ENCODE measurements at places on chromosomes 16 and 17. TPM values are rescaled to one million over a fixed set of nuclear protein-coding genes. Genes with fewer than 3 reads are reported as not detected.

The RRAD gene
- not detected for total RNA-seq

The CCL13 gene
- not detected for total RNA-seq

The CCL4L2 gene
- total RNA-seq, result 1.5 TPM

The SMARCE1 gene
- 104 TPM for total RNA-seq

The USP22 gene
- total RNA-seq, result 148 TPM

The NPIPB13 gene
- total RNA-seq, result 12.6 TPM

The ABCA9 gene
- total RNA-seq, result not detected

DNA sequence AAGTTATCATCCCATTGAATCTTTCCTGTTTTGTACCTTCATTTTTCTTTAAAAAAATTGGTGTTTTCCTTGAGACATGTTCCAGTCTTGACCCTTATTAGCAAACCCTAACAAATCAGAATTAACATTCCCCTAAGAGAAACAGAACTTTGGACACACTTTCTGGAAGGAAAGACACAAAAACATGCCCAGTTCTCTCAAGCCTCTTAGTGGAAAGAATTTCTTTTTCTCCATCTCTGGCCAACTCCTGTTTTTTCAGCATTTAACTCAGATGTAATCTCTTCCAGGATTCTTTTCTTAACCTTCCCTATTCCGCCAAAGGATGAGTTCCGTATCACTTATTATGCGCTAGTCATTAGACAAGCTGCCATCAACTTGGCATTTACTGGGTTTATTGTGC, 23.9 kb upstream of the CDH8 start:
- H3K4me3 ChIP-seq, result no peak overlapping the region
- H3K36me3 ChIP-seq, result no peaks in the 10 kb centered on the region
- no peaks in the 10 kb centered on the region for H3K4me1 ChIP-seq
- H3K27ac ChIP-seq, result no peak overlapping the region

DNA sequence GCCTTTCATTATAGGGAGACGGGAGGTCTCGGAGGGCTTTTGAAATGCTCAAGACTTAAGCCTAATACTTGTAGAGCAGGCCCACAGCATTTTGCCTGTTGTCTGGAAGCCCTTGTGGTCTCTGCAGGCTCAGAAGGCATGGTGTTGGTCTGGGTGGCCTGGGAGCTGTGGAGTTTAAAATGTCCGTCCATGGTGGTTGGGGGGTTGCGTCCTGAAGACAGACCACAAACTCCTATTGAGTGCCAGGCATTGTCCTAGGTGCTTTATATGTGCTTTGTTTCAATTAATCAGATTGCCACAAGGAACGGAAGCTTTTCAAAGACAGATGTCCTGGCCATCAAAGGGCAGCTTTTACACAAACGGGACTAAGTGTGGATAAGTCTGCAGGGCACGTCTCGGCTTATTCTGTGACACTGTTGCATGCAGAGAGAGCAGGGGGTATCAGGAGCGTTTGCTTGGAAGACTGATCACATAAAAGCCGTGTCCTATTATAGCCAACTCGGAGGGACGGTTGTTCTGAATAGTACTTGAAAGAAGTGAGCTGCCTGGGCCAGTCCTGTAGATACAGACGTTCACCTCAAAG, 7.8 kb downstream of the NTN1 start:
- no peaks in the 10 kb centered on the region for H3K4me1 ChIP-seq
- H3K36me3 ChIP-seq, result no peaks in the 10 kb centered on the region
- no peak overlapping the region for H3K4me3 ChIP-seq
- H3K27ac ChIP-seq, result no peak overlapping the region

DNA sequence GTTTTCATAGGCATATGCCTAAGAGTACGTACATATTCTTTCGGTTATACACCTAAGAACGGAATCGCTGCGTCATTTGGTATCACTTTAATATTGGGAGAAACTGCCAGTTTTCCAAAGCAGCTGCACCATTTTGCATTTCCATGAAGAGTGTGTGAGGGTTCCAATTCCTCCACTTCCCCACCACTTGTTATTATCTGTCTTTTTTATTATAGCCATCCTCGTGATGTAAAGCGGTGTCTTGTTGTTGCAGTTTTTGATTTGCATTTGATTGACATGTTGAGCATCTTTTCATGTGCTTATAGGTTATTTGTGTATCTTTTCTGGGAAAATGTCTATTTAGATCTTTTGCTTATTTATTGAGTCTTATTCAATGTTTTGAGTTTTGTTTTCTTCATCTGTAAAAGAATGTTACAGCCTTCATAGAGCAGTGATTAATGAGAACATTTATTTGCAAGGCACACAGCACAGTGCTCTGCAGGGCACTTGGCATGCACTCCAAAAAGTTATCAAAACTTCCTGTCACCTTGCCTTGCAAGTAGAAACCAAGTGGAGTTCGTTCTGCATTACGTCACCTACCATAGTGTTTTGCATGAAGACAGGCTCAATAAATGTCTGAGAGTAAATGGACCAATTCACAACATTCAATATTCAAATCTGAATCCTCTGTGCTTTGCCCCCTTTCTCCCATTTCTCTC, 26.6 kb upstream of the ST6GALNAC1 start:
- peaks cover 41% of the 10 kb centered on the region for H3K4me1 ChIP-seq
- peaks cover 11% of the 10 kb centered on the region for H3K36me3 ChIP-seq
- H3K27me3 ChIP-seq, result peaks cover 5% of the 10 kb centered on the region
- H3K4me3 ChIP-seq, result peak overlapping the region; percentile 89
- H3K27ac ChIP-seq, result peak overlapping the region; percentile 95

DNA sequence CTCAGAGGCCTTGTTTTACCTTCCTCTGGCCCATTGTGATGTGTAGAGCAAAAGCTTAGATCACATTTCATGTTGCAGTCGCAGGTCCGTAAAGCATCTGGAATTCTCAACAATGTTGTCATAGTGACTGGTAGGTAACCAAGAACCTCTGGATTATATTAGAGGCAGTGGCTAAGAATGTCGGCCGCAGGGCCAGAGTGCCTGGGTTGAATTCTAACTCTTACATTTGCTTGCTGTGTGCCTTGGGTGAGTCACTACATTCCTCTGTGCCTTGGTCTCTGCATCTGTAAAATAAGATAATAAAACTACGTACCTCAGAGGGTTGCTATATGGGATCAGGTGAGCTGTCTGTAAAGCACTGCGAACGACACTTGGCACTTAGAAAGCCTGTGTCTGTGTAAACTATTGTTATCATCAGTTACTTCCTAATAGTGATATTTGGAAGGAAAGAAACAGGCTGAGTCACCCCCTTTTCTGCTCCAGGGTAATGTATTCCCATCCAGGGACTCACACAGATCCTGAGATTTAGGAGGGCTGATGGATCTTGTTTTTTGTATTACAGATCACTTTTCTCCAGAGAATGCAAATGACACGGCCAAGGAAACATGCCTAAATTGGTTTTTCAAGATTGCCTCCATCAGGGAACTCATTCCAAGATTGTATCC, 52.2 kb downstream of the VPS35L start:
- no peaks in the 10 kb centered on the region for H3K27me3 ChIP-seq
- H3K4me1 ChIP-seq, result no peaks in the 10 kb centered on the region
- DNase-seq, result no peak
- H3K36me3 ChIP-seq, result peaks cover 38% of the 10 kb centered on the region

DNA sequence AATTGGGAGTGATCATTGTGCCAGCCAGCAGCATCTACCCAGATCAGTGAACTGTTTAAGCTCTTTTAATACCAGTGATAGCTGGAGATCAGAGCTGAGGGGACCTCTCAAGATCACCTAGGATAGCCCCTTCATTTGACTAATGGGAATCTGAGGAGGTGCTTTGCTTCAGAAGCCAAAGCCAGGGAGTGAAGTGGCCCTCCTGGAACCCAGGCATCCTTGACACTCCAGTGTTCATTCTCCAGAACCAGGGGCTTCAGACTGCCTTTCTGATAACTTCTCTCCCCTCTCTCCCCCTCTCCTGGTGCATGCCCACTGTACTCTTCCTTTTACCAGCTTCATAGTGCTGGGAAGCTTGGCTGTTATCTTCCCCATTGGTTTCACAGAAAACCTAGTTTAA, 48.0 kb upstream of the SLC12A3 start:
- H3K36me3 ChIP-seq, result peaks cover 11% of the 10 kb centered on the region
- DNase-seq, result no peak
- peaks cover 3% of the 10 kb centered on the region for H3K4me1 ChIP-seq

DNA sequence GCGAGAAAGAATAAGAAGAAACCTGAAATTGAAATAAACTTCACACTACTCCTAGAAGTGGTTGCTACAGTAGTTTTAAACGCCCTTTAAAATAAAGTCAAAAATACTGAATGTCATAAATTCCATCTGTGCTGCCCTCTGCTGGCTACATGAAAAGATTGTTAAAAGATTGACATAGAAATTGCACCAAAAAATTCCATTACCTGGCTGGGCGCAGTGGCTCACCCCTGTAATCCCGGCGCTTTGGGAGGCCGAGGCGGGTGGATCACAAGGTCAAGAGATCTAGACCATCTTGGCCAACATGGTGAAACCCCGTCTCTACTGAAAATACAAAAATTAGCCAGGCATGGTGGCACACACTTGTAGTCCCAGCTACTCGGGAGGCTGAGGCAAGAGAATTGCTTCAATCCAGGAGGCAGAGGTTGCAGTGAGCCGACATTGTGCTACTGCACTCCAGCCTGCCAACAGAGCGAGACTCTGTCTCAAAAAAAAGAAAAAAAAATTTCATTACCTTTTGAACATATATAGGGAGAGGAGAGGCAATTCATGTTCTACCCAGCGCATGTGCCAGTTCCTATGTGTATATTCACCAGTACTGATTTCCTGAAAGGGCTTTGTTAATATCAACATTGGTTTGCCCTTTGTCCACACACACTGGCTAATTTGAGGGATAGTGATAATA, 36.5 kb downstream of the CYTH1 start:
- peak overlapping the region; percentile 39 for H3K27ac ChIP-seq
- DNase-seq, result peak; percentile 72
- peaks cover 91% of the 10 kb centered on the region for H3K4me1 ChIP-seq
- peaks cover 27% of the 10 kb centered on the region for H3K36me3 ChIP-seq
- H3K4me3 ChIP-seq, result peak overlapping the region; percentile 2
- H3K27me3 ChIP-seq, result no peaks in the 10 kb centered on the region

DNA sequence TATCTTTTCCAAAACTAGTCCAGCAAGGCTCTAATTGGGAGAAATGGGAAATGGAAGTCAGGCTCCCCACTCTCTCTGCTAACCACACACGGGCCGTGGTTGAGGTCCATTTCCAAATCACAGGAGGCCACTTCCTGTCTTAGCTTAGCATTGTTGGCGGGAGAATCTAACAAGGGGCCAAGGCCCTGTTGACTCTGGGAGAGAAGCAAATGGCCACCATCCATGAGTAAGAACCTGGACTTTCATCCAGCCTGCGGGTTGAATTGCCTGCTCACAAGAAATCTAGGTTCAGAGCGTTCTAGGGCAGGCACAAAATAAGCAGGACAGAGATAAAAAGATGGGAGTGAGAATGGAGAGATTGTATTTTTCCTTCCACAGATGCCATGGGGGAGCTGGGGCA, 5.7 kb downstream of the FAM20A start:
- H3K36me3 ChIP-seq, result no peaks in the 10 kb centered on the region
- H3K4me3 ChIP-seq, result no peak overlapping the region
- H3K27ac ChIP-seq, result no peak overlapping the region

DNA sequence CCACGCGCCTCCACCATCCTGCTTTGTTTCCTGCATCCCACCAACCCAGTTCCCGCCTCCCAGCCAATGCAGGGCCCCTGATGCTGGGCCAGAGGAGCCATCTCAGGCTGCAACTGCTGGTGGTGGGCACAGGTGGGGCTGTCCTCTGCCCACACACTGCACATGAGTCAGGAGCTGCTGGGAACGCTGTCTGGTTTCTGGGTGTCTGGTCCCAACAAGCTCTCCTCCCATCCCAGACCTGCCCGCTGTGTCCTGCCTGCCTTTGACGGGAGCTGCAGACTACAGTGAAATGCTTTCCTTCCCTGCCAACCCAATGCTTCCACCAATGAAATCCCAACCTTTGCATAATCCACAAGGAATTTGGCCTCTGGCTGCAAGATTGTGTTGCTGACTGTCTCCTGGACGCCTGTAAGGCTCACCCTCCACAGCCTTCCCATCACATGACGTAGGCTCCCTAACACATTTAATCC, 98.9 kb downstream of the N4BP1 start:
- no peak overlapping the region for H3K27ac ChIP-seq
- H3K4me3 ChIP-seq, result no peak overlapping the region
- H3K4me1 ChIP-seq, result no peaks in the 10 kb centered on the region
- DNase-seq, result no peak
- no peaks in the 10 kb centered on the region for H3K36me3 ChIP-seq

- peaks cover 42% of the 10 kb centered on the region for H3K36me3 ChIP-seq
- H3K4me1 ChIP-seq, result peaks cover 50% of the 10 kb centered on the region
- peaks cover 2% of the 10 kb centered on the region for H3K27me3 ChIP-seq
- H3K4me3 ChIP-seq, result peak overlapping the region; percentile 86
- peak; percentile 96 for DNase-seq
Measured at GRCh38 chr16:4414187-4414917, 2.0 kb downstream of the CORO7 start.

DNA sequence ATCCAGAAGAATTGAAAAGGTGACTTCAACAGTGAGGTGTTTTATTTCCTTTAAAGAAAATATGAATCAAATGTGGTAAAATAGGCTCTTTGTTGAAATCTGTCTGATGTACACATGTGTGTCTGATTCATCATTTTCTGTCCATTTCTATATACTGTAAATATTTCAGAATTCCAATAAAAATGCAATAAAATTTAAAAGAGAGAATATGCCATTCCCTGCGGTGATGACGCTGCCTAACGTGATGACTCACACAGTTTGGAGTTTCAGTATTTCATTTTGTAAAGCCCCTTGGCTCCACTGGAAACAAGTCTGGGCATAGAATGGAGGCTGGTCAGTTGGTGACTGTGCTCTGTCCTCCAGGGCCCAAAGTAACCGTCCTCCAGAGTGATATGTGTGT, 482.5 kb upstream of the CDH5 start:
- H3K27me3 ChIP-seq, result no peaks in the 10 kb centered on the region
- no peak for DNase-seq
- no peaks in the 10 kb centered on the region for H3K4me1 ChIP-seq
- no peaks in the 10 kb centered on the region for H3K36me3 ChIP-seq

DNA sequence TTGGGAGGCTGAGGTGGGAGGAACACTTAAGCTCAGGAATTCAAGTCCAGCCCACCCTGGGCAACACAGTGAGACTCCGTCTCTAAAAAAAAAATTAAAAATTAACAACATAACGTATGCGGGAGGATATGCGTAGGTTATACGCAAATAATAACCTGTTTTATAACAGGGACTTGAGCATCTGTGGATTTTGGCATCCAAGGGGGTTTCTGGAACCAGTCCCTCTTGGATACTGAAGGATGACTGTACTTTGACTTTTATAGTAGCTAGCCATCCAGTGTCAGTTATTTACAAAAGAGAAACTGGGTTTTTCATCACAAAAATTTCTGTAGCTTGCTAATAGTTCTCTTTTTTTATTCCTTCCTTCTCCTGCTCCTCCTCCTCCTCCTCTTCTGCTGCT, 64.5 kb downstream of the TNRC6C start:
- no peak overlapping the region for H3K27ac ChIP-seq
- H3K4me1 ChIP-seq, result peaks cover 26% of the 10 kb centered on the region
- H3K27me3 ChIP-seq, result no peaks in the 10 kb centered on the region
- H3K36me3 ChIP-seq, result peaks cover 5% of the 10 kb centered on the region

DNA sequence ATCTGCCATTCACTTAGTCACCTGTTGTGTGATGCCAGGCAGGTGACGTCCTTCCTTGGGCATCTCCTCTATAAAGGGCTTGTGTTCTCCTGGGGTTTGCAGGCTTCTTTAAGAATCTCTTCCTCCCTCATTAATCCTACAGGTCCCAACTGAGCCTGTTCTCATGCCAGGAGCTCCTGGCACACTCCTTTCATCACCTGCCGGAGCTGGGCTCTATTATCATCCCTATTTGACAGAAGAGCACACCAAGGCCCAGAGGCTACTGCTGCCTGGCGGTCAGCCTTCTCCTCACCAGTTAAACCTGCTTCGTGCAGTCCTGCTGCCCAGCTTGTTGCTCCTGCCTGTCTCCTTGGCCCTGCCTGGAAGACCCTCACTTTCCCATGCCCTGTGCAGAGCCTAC, 51.2 kb downstream of the RAI1 start:
- DNase-seq, result no peak
- H3K4me1 ChIP-seq, result peaks cover 35% of the 10 kb centered on the region
- H3K27me3 ChIP-seq, result peaks cover 3% of the 10 kb centered on the region

All from activated CD8-positive, alpha-beta T cell treated with anti-CD3 and anti-CD28 coated beads, Interleukin-2, amount 10 ng/mL, durations not matched to agents 7 days and 5 days (primary cell).